ENCODE measurements at places on chromosomes 2 and 18.

GRCh38 chr2:174753038-174753633 is 11.1 kb downstream of the CHRNA1 start:
- DNase-seq = no peak

DNA sequence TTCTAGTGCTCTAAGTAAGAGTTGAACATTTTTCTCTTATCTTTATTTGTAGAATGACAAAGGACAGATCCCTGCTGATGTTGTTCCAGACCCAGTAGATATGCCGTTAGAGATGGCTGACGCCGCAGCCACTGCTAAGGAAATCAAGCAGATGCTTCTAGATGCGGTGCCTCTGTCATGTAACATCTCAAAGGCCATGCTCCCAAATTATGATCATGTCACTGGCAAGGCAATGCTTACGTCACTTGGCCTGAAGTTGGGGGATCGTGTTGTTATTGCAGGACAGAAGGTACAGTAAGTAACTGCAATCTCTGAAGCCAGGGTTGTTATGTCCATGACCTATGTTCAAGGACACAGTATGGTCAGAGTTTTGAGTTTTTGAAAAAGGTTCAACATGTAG is 28.4 kb downstream of the CLIP4 start:
- no peak for DNase-seq

DNA sequence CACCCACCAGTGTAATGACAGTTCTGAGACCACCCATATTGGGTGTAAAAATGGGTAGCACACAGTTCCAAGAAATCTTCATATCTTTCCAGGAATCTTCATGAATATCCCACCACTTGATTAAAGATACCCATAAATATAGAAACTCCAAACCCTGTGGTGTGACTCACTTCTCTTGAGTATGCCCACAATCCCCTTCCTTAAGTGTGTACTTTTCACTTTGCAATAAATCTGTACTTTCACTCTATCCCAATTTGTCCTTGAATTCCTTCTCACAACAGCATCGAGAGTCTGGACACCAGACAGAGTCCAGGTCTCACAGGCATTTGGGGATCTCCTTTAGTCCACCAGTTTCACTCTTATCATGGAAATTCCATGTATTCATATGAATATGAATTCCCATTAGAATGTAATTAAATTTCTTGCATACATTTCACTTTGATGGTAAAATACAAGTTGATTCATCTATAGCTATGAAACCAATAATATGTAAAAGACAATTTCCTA is 287.0 kb upstream of the SESTD1 start:
- DNase-seq = no peak

- DNase-seq = no peak
Observed at GRCh38 chr2:187382131-187382530, 65.9 kb downstream of the CALCRL start.

GRCh38 chr2:68789603-68790002 is 55.0 kb downstream of the ARHGAP25 start:
- DNase-seq = no peak

DNA sequence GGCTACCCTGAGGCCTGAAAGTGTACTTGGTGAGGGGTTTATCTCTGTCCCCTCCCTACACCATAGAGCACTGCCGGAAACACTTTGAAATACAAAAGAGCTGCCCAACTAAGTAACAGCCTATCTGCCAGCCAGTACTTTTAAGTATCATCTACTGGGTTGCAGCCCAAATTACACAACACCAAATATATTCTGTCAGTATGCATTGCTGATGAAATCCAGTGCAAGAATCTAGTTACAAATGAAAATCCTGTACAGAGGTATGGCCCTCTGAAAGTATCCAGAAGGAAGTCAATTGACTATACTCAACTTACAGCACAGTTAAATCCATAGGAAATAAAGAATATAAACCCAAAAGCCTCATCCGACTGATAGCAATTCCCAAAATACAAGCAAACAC is 280.8 kb downstream of the CCDC85A start:
- DNase-seq = no peak

GRCh38 chr18:10140461-10141282 is 226.9 kb downstream of the VAPA start:
- no peak for DNase-seq

DNA sequence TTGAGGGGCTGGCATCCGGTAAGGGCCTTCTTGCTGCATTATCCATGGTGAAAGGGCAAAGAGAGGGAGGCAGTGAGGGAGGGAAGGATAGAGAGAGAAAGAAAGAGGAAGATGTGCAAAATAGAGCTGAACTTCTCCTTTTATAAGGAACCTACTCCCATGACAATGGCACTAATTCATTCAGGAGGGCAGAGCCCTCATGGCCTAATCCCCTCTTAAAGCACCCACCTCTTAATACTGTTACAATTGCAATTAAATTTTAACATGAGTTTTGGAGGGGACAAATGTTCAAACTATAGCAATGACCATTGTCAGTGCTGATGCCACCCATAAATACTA is 60.2 kb downstream of the CXCR4 start:
- no peak for DNase-seq

- peak; percentile 94 for DNase-seq
Observed at GRCh38 chr18:36187193-36187825, at the start of gene MOCOS. MOCOS (plus strand) TSS chr18:36187497; CDS start chr18:36187540, 43 bp downstream.

DNA sequence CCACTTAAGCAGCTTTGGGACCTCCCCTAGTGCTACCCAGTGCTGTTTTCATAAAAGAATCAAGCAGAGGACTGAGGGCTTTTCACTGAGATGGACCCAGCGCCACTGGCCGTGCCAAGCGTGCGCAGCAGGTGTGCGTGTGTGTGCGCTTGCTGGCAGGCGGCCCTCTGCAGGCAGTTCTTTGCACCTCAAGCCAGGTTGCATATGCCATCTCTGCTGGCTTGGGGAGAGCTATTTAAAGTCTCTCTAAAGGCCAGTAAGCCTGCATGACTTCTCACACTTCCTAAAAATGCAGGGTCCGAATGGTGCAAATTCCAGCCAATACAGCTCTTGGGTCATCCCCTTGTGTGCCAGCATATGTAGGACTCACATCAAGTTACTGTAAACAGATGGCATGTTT is 255.5 kb downstream of the RNF152 start:
- DNase-seq = peak; percentile 89

DNA sequence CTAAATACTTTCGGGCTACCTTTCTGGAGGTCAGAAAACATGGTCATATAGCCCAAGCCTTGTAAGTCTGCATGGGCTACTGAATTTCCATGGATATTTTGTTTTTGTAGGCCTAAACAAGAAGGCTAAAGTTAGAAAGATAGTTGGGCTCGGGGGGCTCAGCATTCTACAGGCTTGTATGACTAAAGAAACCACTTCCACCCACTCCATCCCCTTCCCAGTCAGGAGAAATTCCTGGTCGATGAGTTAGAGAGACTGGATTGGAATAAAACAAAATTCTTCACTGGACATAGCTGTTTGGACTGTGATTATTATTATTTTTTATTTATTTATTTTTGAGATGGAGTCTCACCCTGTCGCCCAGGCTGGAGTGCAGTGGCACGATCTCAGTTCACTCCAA is 539.4 kb upstream of the TNP1 start:
- DNase-seq = no peak

DNA sequence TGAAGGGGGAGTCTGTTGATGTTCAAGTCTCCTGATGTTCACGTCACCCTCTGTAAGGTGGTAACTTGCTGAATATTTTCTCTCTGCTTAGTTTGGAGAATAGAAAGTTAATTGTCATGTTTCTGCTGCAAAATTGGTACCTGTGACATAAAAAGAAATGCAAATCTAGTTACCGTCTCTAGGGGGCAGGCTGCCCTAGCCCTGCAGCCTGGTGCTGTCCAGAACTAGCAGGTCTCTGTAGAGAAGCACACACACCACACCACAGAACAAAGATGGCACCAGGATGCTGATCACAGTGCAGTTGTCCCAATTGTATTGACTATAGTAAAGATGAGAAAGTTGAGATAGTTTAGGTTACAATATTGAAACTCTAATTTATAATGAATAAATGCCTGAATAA is 47.0 kb downstream of the SLC9A4 start:
- DNase-seq = no peak

- peak; percentile 46 for DNase-seq
Observed at GRCh38 chr2:122191331-122191730, 435.9 kb downstream of the TSN start.

- DNase-seq = no peak
Observed at GRCh38 chr2:232773815-232774214, 2.5 kb downstream of the KCNJ13 start.

GRCh38 chr2:48474574-48475298 is 55.2 kb upstream of the STON1 start:
- no peak for DNase-seq

DNA sequence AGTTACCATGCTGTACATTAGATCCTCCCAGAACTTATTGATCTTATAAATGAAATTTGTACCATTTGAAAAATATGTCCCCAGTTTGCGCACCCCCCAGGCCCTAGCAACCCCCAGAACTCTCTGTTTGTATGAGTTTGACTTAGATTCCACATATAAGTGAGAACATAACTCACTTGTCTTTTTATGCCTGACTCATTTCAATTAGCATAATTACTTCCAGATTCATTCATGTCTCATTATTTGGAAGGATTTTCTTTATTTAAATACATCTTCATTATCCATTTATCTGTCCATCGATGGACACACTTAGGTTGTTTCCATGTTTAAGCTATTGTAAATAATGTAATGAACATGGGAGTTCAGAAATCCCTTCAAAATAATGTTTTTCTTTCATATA is 705.9 kb downstream of the CCDC85A start:
- no peak for DNase-seq

DNA sequence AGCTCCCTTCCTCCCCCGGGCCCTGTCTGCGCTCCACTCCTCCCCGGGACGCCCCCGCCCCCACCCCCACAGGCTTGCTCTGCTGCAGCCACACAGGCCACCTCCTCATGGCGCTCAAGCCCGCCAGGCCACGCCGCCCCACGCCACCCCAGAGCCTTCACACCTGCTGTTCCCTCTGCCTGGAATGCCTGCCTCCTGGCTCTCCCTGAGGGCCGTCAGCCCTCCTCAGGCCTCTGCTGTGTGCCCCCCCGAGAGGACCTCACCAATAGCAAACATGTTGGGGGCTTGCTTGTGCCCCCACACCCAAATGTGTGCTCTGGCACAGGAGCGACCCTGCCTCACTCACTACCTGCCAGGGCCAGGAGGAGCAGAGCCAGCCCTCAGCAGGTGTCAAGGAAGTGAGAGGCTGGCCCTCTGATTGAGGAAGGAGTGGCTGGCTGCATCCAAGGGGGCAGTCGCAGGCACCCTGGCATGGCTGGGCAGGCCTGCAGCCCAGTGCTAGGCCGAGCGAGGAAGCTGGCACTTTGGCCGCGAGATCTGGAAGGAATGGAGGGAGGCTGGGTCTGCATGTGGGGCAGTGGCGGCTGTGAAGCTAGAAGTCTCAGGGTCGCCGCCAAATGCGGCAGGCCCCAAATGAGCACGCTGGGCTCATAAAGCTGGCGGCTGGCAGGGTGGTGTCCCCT is 86.5 kb downstream of the INHBB start:
- DNase-seq = peak; percentile 34

GRCh38 chr2:238123991-238124470 is 14.4 kb upstream of the KLHL30 start:
- DNase-seq = no peak

DNA sequence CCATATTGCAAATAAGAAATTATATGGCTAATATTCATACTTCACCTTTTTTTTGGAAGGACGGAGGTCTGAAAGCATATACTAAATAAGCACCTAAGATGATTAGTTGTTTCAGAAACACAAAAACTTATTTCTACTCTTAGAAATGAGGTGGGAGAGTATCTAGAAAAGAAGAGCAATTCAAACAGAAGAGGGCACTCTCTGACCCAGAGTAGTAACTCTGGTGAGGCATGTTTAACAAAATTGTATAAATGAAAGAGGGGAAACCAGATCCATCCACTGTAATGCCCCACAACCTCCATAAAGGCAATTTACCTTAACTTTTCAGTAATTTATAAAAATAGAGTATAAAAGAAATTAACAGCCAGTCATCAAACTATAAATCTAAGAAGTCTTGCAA is 669.6 kb upstream of the VRK2 start:
- no peak for DNase-seq

DNA sequence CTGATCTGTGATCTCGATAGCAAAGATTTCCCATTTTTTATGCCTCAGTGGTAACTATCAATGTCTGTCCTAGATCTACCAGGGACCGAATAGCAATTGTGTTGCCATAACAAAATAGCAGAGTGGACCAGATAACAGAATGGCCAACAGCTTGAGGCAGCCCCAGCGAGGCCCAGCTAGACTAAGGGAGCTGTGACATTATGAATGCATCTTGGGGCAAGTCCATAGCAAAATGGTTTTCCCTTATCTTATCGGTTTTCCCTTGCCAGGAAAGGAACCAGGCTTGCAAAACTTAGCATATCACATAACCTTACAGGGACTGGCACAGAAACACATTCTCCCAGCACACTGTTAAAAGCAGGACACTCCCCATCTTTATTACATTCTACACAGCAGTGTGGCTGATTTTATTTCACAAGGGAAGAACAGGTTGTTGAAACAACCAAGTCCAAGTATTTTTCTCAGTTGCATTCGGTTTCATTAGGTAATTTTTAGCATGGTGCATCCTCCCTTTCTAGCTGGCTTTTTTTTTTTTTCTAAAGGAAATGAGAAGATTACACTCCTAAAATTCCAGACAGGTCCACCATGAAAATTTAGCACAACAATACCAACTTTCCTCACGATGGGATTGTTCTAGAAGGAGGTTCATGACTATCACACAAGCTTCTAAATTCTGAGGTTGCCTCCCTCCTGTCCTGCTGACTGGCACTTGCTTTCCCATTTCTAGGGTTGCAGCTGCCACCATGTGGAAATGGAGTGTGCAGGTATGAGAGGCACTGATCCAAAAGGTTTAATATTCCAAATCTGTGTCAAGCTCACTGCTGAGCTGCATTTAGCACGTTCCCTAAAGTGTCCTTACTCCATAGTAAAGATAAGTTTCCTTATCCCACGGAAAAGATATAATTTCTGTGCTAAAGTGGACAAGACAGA is 97.0 kb upstream of the SLC35G4 start:
- no peak for DNase-seq

DNA sequence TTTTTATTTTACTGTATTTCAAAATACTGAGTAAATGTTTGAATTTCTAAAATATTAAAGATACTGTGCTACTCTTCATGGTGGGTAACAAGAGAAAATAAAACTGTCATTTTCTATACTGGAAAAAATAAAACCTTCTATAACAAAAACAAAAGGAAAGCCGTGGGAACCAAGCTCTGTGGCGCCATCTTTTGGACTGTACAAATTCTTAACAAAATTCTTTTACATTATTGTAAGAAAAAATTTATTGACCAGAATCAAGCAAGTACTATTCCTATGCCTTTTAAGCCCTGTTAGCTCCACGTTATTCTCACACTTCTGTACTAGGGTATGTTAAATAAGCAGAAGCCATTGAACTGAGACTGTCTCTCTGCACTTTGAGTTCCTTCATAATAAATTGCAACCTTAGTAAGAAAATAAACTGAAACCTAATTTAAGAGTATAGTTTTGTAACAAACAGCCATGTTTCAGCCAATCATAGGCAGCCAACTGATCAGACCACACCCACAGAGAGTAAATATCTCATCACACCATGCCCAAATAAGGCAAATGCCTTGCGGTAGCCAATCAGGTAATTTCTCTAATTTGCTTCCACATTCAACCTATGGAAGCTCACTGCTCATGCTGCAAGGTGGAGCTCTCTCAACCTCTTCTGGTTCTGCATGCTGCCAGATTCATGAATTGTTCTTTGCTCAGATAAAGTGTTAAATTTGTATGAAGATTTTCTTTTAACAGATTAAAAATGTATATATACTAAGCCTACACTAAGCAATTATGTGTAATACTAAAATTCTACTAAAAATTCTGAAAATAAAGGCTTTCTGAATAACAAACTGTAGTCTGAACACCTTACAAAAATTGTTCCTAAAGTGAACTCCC is 42.2 kb downstream of the HIBCH start:
- DNase-seq = no peak

- no peak for DNase-seq
Observed at GRCh38 chr2:171703574-171704347, 16.5 kb downstream of the DYNC1I2 start.

All from left lobe of liver (tissue), 2 donors.